Retinal pigment epithelial cell (primary cell): ENCODE measurements at places on chromosomes 16 and 17.
A peak's percentile ranks its signal among the peaks of the same experiment; 100 is the strongest.

GRCh38 chr16:84455031-84455430 is 49.4 kb downstream of the MEAK7 start:
- DNase-seq: no peak

GRCh38 chr16:2450975-2451381 is 8.9 kb upstream of the TEDC2 start:
- DNase-seq: no peak

DNA sequence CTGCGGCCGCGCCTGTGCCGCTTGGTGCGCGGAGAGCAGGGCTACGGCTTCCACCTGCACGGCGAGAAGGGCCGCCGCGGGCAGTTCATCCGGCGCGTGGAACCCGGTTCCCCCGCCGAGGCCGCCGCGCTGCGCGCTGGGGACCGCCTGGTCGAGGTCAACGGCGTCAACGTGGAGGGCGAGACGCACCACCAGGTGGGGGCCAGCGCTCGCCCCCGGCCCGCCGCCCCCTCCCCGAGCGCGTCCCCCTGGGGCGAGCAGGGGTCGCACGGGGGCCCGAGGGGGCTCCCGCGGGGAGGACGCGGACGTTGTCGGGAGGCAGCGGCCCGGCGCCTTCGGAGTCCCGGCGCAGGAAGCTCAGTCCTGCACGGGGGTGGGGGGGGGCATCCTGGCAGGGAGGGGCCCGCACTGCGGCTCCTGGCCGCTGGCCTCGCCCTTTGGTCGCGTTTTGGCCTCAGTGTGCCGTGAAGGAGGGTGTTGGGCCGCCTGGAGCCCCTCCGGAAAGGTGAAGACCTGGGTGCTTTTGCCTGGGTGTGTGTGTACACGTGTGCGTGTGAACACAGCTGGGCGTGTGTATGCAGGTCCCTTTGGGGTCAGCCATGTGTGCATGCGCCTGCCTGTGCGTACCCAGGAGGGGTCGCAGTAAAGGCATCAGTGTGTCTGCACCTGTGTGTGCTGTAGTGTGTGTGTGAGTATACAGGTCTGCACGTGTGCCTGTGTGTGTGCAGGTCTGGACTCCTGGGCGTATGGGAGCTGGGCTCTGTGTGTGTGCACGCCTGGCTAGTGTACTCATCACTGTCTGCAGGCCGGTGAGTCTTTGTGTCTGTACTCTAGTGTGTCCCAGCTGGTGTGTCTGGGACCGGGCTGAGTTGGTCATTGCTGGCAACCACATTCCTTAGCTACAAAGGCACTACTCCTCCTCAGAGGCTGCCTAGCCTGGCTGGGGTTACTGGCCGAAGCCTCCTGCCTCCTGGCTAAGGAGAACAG is 615 bp downstream of the NHERF2 start:
- no peak for DNase-seq

DNA sequence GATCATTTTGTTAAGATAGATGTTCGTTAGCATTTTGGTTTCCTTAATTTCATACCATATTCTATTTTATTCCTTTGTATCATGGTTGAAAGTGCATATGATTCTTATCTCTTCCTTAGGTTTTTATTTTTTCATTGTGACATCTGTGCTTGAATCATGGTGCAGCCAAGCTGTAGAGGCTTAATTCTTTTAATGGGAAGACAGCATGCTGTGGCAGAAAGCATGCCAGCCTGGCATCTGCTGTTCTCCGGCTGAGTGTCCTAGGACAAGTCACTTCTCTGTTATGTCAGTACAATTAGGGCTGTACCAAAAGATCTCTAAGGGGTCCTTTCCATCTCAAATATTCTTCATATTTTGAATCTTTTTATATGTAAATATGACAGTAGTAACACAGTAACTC is 68.5 kb upstream of the PMFBP1 start:
- DNase-seq: no peak

- DNase-seq: no peak
Observed at GRCh38 chr17:79859676-79860615, 20.7 kb upstream of the CBX4 start.

DNA sequence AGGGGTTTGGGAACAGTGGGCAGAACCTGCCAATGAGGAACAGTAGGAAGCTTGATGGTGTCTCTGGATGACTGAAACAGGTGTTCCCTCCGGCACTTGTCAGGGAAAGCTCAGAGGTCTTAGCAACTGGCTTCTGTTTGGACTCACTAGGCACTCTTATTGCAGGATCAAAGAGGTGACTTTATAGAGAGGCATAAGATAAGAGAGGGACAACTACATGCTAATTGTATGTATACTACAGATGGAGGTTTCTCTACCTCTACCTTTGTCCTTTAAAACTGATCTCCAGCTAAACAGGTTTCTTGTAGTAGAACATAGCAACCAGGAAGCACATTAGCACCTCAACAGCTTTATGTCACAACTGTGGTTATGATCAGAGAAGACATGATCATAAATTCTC is 7.6 kb downstream of the CNTD1 start:
- no peak for DNase-seq

DNA sequence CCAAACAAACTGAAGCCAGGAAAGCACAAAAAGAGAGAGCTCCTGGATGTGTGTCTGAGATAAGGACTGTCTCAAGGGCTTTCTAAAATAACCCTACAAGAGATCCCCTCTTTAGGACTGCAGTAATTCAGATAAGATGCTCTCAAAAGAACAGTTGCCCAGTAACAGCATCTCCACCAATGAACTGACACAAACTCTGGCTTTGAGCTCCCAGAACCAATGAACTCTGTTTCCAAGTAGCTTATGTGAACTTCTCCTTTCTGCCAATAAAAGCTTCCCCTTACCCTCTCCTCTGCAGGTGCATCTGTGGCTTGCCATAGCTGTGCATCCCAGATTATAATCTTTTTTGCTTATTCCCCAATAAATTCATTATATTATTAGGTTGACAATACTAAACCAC is 421.5 kb downstream of the SLC39A11 start:
- no peak for DNase-seq

DNA sequence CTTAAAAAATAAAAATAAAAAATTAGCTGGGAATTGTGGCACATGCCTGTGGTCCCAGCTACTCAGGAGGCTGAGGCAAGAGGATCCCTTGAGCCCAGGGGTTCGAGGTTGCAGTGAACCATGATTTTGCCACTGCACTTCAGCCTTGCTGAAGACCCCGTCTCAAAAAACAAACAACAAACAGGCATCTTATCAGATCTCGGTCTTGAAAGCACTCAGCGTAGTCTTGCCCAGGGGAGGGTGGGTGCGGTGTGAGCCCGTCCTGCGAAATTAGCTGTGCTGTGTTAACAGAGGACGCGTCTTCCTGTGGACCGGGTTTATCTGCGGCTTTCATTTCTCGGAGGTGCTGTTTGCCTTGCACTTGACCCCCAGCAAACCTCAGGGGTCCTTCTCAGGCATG is 5.4 kb downstream of the GAA start:
- DNase-seq: no peak

GRCh38 chr17:76560036-76560876 is 20.4 kb downstream of the PRCD start:
- DNase-seq: no peak

DNA sequence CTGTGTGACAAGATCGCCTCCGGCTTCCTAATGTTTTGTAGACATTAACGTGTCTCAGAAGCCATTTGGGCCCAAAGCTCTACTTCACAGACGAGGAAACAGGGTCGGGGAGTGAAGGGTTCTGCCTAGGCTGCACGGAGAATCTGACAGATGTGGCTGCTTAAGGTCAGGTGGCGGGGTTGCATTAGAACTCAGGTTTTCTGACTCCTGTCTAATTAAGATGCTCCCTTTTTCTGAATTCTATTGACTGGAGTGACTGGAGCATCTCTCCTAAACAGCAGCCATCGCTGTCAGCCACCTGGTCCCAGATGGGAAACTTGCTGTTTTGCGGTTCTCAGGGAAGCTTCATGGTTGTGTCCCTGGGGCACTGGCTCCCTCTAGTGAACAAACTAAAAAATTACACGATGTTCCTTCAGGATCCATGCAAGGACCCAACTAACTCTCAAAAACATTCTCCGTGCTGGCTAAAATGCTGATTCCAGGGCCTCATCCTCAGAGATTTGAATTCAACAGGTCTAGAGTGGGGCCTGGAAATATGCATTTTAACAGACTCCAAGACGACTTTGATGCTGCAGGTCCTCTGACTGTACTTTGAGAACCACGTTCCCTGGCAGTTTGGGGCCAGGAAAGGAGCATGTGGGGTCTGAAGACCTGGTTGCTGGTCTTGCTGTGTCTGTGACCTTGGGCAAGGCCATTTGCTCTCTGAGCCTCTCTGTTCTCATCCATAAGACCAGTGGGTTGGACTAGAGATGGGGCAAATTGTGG is 117.4 kb downstream of the IRF8 start:
- DNase-seq: no peak

DNA sequence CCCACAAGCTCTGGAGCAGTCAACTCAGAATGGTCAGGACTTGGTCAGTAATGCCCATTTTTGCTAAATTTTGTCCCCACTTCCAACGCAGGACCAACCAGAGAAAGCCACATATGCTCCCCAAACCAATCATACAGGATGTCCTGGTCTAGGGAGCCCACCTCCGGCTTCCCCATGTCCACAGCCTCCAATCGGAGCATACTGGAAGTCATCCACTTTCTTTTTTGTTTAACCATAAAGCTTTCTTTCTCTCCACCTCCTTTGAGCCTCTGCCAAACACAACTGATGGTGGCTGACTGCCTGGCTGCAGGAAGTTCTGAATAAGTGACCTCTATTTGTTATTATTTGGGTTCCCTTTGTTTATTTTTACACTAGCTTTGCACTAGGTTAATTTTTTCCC is 549.1 kb downstream of the WWOX start:
- DNase-seq: no peak

GRCh38 chr16:88914750-88915368 is 48.4 kb upstream of the PABPN1L start:
- DNase-seq: no peak

- DNase-seq: no peak
Observed at GRCh38 chr17:373613-374230, 21.1 kb upstream of the RPH3AL start.

DNA sequence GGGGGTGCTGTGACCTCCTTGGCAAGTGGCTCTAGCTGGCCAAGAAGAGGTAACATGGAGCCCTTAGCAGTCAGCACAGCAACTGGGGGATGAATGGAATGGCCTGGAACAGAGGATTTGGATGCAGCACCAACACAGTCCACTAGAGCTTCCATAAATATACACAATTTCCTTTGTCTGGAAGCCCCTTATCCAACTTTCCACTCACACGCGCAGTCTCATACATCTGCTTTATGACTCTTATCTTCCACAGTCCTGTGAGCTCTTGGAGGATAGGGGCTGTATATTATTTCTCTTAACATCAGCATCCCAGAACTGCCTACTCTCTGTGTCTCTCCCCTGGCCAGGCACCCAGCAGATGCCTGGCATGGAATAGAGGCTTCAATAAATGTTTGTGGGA is 235.6 kb upstream of the MAF start:
- DNase-seq: no peak

DNA sequence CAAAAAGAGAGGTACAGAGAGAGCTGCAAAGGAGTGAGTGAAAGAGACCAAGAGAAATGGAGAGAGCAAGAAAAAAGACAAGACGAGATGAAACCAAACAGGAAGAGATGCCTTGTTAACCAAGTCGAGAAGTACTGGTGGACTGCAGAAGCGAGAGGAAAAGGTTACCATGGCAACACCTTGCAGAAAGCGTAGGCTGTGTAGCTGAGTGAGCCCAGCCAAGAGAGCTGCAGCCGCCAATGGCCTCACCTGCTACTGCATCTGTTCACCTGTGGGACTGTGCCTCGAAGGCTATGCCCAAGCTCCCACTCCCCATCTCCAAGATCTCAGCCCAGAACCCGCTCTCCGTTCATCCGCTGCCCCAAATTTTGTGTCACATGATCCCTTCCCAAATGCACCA is 161.3 kb downstream of the SLC39A11 start:
- no peak for DNase-seq

DNA sequence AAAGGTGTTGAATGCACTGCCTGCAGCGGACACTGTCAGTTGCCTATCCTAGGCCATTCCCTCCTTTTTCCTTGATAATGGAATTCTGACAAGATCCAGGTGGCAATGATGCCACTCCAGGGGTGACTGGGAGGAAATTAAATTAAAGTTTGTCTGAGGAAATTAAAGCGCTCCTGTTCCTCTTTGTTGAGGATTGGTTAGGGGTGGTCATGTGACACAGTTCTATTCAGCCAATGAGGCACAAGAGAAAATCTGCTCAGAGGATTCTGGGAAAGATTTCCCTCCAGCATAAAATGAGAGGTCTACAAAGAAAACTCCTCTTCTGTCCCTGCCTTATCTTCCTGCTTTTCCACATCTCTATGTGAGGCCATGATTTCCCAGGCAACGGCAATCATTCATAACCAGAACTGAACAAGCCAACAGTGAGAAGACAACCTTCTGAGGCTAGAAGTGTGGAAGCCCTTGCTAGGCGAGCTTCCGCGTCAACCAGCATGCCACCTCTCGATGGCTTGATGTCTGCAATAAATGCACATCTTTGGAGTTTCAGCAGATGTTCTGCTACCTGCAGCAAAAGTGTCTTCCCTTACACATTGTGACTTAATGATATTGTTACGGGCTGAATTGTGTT is 5.6 kb upstream of the BCO1 start:
- DNase-seq: no peak

- no peak for DNase-seq
Observed at GRCh38 chr16:87324411-87325275, 7.5 kb upstream of the C16orf95 start.

DNA sequence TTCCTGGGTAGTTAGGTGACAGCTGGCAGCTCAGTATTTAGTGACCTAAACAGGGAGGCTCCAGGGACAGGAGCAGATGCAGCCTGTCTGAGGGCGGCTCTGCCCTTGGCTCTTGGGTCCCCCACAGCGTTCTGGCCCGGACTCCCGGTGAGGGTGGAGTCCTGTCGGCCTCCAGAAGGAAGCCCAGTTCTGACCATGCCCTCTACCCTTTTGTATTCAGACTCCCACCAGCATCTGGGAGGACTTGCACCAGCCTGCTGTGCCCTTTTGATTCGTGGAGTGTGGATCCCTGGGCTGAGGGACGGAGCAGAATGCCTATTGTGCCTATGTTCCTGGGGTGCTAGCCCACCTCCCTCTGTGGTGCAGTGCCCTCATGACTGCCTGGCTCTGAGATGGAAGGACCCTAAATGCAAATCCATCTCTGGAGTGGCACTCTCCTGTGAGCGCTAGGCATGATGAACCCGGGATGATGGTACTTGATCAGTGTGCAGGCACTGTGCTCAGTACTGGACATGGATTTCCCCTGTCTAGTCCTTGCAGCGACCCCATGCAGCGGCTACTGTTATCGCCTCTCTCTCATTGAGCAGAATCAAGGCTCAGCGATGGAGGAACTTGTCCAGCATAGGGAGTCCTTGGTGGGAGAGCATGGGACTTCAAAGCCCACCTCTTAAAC is 123.1 kb downstream of the SNX29 start:
- DNase-seq: no peak

- no peak for DNase-seq
Observed at GRCh38 chr16:46947900-46948547, 25.4 kb downstream of the DNAJA2 start.

DNA sequence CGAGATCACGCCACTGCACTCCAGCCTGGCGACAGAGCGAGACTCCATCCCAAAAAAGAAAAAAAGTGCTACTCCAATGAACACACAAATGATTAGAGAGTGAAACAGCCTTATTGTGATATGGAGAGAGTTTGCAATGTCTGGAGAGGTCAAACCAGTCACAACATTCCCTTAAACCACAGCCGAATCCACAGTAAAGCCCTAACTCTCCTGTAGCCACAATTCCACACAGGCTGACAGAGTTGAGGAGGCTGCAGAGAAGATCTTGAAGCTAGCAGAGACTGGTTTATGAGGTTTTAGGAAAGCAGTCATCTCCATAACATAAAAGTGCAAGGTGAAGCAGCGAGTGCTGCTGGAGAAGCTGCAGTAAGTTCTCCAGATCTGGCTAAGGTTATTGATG is 6.7 kb downstream of the RNF213 start:
- DNase-seq: no peak

- DNase-seq: peak; percentile 86
Observed at GRCh38 chr16:14510939-14511799, 118.9 kb downstream of the PARN start.
